ENCODE measurements at places on chromosomes 1 and 21.

- no peak for ATAC-seq
These were observed 52.3 kb upstream of the COG2 start for GRCh38 chr1:230589951-230590350.

DNA sequence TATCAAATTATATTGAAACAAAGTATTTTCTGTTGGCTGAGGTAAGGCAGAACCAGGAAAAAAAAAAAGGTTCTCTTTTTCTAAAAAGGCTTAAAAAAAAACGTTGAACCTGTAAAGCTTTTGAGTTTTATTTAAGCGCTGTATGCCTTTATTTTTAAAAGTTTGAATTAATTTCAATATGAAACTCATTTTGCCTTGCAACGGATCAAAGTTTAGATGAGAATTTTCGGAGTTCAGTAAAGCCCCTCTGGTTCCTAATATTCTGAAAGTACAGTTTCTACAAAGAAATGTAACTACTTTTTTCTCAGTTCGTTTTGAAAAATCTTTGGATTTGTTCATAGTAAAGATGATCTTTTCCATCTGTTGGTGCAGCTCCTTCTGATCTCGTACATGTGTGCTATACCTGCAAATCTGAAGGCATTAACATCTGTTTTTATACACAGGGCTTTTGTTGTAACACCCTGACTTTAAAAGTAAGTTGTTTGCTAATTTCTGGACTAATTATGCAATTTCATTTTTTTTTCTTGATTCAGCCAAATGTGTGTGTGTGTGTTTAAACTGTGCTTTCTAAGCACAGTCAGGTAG is 1.7 kb downstream of the ZBTB18 start:
- no peak for ATAC-seq

DNA sequence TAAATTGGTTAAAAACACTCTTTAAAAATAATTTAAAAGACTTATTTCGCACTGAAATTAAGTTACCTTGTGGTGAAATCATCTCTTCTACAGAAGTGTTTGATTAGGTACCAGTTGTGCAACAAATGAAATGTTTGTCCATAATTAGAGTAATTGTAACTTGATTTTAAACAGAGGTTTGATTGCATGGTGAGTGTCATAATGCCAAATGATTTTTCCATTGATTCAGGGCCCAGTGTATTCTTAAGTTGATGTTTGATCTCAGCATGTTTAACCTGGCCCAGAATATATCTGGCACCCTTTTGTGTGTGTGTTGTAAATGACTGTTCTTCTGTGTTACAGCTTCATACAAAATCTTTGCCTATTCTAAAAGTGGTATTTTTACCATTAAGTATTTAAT is 28.5 kb downstream of the LRRC8B start:
- ATAC-seq, result no peak

GRCh38 chr1:209413062-209413461 is 170.5 kb upstream of the CAMK1G start:
- no peak for ATAC-seq

GRCh38 chr21:46211786-46212720 is 16.5 kb downstream of the LSS start:
- peak; percentile 26 for ATAC-seq

DNA sequence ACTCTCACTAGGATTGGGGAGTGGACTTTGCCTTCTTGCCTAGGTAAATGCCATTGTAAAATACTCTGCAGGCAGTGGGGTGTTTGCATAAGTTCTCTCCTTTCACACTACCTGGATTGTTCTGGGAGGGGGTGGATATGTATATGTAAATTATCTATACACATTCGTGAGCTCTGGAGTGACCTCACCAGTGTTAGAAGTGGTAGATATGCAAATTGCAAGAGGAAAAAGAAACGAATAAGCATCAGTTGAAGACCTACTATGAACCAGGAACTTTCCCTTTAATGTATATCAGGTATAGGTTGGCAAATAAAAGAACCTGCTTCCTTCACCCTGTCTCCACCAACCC is 1.5 kb upstream of the ARHGEF11 start:
- no peak for ATAC-seq

DNA sequence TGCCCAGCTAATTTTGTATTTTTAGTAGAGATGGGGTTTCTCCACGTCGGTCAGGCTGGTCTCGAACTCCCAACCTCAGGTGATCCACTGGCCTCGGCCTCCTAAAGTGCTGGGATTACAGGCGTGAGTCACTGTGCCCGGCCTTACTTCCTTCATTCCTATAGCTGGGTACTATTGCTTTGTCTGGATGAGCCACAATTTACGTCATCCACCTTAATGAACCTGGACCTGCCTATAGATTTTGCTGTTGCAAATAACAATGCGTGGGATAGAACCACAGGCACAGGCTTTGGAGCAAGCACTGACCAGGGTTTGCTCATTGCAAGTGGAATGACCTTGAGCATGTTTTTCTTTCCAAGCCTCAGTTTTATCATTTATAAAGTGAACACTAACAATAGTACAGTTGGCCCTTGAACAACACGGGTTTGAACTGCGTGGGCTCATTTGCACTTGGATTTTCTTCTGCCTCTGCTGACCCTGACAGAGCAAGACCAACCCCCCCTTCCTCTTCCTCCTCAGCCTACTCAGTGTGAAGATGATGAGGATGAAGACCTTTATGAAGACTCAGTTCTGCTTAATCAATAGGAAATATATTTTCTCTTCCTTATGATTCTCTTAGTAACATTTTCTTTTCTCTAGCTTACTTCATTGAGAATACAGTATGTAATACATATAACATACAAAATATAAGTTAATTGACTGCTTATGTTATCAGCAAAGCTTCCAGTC is 33.3 kb upstream of the BECN2 start:
- no peak for ATAC-seq

DNA sequence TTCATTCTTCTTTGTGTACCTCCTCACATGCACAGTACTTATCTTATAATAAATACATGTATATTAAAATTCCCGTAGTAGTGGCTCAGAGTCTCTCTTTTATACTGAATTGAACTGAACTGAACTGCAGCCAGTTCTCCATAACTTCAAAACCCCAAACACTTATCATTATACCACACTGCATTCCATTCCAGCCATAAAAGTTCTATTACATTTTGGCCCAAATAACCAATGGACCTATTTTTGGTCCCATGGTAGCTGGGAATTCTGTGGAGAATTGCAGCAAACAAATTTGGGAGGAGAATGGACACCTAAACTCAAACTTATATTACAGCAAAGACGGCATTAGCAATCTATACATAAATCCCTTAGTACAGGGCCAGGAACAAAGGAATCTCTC is 86.6 kb upstream of the C1orf87 start:
- no peak for ATAC-seq

GRCh38 chr1:48196237-48196636 is 26.3 kb upstream of the SLC5A9 start:
- no peak for ATAC-seq

- peak; percentile 30 for ATAC-seq
These were observed 2.3 kb downstream of the SPEN start for GRCh38 chr1:15849775-15850324.

DNA sequence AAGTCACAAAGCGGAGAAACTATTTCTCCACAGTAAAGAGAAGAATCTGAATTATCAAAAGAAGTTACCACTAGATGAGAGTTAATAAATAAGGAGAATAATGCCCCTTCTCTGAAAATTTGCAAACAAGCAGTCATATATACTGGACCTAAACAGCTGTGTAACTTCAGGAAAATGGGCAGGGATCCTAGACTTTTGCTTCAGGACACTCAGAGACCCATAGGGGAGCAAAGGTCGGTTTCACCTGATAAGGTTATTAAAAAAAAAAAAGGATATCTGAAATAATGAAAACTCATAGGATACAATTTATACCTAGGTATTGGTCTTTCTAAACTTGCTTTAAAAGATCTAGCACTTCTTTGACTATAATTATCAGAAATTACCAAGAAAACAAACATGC is 191.4 kb downstream of the KCNH1 start:
- ATAC-seq, result no peak

DNA sequence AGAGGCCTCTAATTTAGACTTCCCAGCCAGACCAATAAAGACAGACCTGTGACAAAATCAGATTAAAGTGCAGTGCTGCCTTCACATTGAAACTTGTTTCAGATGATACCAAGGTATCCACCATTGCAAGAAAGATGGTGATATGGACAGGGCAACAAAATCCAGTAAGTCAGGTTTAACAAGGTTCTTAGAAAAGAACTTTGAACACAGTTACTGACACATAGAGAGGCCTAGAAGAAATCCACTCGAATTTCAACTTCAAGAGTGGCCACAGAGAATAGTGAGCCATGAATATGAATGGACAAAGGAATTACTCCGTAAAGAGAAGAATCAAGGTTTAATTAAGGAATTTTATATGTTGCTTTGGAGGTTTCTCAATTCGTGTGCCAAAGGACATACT is 230.4 kb downstream of the KCNT2 start:
- ATAC-seq, result no peak

GRCh38 chr1:98453066-98453465 is 208.5 kb upstream of the SNX7 start:
- no peak for ATAC-seq

DNA sequence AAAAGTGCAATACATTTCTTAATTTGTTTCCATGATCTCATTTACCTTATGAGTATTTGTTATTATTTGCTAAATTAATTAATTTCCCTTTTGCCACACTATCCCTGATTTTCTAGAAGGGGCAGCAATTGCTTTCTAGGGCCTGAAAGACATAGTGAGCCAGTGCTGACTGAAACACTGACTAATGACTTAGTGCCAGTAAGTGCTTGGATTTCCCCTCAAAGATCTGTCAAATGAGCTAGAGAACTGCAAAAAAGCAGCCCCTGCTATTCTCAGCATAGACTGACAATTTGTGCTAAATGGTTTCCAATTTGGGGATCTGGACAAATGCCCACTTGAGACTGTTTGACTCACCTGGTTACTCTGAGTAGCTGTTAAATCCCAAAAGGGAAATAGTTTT is 35.6 kb upstream of the USH2A start:
- ATAC-seq, result no peak

GRCh38 chr1:99365545-99365944 is 101.3 kb downstream of the PLPPR4 start:
- ATAC-seq, result no peak

DNA sequence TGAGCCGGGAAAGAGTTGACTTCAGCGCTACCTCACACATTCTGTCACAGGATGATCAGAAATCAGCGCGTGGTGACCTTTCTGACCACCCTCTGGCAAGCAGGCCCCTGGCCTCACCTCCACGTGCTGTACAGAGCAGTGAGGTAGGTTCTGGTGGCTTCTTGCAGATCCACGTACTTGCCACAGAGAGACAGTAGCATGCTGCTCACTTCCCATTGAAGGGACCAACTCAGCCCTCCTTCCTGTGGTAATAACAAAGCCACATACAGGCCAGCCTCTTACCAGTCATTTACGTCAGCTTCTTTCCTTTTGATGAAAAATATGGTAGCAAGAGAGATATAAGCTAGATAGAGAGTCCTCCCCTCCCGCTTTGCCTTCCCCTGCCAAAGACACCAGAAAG is 200.7 kb downstream of the CHRM3 start:
- ATAC-seq, result no peak

DNA sequence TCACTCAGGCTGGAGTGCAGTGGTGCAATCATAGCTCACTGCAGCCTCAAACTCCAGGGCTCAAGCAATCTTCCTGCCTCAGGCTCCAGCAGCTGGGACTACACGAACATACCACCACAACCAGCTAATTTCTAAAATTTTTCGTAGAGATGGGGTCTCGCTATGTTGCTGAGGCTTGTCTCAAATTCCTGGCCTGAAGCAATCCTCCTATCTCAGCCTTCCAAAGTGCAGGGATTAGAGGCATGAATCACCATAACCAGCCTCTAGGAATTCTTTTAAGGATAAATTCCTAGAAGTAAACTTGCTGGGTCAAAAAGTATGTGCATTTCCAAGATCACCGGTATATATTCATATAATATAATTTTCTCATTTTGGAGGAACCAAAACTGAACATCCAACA is 17.6 kb upstream of the HUNK start:
- ATAC-seq, result no peak

DNA sequence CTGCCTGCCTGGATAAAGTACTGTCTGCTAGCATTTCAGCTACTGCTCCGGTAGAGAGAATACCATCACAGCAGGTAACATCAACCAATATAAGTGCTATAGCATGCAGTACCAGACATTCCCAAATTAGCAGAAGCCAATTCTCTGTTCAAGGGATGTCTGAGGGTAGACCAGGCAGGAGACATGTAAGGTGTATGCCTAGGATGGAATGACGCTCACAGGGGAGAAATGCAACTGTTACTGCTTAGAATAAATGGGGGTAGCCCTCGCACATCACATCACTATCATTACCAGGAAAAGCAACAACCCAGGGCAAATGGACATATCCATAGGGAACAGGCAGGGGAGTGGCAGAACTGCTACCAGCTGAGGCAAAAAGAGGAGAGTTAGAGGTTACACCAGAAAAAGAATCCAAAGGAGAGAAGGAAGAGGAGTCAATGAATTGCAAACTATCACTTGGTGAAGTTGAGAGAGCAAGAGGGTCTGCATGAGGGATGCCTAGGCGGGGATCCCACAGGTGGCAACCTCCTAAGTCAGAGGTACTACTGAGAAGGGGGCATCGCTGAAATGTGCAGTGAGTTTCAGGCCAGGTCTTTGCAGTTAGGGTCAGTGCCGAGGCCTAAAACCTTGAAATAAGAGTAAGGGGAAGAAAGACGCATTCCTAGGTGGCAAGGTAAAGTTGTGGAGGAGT is 1.1 kb downstream of the UBE2Q1 start:
- ATAC-seq, result no peak

GRCh38 chr1:53869454-53870117 is 20.0 kb downstream of the YIPF1 start:
- ATAC-seq, result no peak

DNA sequence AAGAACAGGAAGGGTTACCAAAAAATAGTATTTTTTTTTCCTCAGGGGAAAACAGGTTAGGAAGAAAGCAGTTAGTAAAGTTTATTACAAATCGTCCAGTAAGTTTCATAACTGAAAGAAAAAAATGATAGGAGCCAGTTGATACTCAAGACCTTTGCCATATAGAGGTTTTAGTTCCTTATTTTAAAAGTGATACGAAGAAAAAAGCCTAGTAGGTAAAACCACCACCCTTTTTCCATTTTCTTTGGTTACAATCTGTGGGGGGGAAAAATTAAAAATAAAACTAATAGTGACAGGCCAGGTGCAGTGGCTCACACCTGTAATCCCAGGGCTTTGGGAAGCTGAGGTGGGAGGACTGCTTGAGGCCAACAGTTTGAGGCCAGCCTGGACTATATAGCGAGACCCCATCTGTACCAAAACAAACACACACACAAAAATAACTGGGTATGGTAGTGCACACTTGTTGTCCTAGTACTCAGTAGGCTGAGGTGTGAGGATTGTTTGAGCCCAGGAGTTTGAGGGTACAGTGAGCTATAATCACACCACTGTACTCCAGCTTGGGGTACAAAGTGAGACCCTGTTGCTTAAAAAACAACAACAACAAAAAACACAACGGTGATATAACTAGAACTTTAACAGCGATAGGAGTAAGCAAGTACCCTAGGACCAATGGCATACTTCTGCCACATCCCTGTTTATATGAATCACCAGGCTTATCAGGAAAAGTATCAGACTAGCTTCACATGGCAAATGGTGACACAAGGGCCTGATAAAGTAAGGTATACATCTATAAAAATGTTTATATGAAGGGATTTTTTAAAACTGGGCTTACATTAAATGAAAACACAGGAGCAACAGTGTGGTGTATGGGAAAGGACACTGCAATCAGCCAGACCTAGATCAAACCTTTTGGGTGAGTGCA is 5.4 kb downstream of the TMEM59 start:
- ATAC-seq, result no peak
